ENCODE measurements at places on chromosomes 1 and 21.
A peak's percentile ranks its signal among the peaks of the same experiment; 100 is the strongest.

DNA sequence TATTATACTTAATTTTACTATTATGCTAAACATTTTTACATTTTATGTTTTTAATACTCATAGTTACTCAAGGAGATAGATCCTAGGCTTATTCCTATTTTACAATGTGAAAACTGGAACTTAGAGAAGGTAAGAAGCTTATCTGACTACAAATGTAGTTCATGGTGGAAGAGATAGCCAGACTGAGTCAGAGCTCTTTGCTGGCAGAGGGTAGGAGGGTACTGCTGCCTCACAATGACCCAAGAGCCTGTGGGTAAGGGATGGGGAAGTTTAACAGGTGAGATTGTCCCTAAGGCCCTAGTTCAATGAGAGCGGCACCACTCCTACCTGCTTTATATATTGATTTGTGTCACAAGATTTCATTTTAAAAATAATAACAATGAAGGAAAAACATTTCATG, 34.1 kb upstream of the NEK7 start:
- no peak for DNase-seq

DNA sequence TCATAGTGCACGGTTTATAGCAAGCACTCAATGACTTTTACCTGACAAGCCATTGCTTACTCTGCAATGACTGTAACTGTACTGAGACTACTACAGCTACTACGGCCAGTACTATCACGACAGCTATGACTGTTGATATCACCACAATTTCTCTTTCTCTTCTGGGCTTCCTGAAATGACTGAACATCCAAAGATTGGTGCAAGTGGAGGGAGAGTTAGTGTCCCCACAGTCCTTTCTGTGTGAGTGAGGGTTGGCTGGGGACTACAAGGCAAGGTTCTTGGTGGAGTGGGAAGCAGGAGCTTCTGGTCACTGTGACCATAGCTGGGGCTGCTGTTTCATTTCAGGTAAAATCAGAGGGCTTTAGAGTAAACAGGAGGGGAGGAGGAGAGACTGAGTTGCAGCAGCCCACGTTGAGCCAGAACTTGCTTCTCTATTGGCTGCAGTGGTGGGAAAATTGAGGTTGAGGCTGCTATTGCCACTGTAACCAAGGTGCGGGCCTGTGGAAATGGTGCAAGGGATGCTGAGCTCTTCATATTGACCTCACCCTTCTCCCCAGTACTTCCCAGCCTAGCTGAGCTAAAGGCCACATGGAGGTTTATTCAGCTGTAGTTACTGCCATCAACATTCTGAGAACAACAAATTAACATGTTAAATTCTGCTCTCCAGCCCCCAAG, 14.1 kb upstream of the IL10 start:
- no peak for DNase-seq

DNA sequence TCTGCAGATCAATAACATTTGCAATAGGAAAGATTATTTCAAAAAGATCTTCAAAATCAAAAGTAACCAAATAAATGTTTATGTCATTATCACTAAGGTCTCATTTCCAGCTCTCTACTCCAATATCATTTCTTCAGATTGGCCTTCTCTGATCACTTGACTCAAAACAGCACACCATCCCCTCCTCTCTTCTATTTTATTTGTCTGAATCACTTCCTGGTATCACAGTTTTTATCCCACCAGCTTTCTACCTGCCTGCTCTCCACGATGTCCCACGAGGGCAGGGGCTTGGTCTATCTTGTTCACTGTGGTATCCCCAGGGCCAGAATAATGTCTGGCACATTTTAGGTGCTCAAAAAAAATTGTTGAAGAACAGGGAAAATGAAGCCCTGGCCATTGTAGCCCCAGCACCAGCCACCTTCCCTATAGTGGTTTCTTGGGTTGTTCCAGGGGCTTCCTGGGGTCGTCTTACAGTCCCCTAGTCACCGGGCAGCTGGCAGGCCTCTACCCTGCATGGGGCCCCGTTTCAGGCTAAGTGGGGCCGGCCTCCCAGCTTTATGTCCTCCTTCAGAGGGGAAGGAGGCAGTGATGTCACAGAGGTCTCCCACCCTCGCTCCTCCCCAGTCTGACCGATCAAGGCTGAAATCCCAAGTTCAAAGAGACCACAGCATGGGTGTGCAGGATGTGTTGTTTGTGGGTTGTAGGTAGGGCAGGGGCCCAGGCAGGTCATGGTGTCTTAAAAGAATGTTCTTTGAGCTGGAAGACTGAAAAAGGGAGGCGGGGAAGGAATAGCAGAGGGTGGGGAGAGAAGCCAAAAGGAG, 3.5 kb upstream of the PADI1 start:
- no peak for DNase-seq

DNA sequence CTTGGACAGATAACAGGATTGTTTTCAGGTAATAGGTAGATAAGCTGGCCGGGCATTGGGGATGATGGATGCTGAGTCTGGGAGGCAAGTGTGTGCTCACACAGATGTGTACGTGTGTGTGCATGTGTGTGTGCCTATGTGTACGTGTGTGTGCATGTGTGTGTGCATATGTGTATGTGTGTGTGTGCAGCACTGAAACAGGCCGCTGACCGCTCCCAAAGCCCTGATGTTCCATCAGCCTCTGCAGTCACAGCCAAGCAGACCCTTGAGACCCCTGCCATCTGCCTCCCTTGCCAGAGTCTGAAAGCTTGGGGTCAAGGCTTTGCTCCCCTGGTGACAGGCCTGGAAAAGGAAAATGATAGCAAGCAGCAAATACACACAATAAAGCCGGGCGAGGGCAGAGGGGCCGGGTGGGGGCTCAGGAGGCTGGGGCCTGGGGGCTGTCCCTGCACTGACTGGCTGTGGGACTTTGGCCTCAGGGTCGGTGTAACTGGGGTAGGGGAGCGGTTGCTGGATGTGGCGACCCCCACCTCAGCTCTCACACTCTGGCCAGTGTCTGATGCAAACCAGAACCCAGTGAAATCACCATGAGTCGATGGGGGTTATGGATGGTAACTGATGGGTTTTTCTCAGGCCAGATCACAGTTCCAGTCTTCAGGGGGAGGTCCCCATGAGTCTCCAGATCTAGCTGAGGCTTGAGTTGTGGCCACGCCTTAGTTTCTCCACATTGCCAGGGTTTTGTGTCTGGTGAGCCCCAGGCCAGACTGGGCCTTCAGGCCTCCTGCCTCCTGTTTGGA, 9.2 kb upstream of the TNFRSF8 start:
- DNase-seq: no peak

DNA sequence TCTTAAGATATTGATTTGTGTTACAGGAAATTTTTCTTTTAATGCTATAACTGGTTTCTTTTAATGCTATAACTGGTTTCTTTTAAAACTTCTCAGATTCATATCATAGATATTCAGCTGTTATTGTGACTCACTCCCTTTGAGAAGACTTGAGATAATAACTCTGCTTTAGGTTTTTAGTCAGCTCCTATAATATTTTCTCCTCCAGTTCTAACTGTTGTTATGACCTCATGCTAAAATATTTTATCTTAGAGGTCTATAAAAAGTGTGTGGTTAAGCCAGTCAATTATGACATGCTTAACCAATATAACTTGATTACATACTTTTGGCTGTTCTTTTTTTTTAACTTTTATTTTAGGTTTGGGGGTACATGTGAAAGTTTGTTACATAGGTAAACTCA, 280.2 kb downstream of the PTGER3 start:
- DNase-seq: no peak

DNA sequence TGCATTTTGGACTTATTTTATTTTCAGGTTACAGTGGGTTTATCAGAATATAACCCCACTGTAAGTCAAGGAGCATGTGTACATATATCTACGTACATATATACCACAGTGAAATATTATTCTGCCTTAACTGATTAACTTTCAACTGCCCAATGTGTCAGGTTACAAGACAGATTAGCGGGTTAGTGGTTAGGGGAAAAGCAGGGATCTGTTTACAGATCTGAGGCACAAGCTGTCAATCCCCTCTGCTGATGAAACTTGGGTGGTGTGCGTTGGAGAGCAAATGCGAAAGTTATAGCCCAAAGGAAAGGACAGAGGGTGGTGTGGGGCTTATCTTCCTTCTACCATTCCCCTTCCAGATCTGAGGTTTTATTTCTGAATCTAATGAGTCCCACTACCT, 238.2 kb upstream of the KCNK2 start:
- no peak for DNase-seq

- DNase-seq: no peak
Measured at GRCh38 chr1:55214934-55215193, 300 bp downstream of the USP24 start.

DNA sequence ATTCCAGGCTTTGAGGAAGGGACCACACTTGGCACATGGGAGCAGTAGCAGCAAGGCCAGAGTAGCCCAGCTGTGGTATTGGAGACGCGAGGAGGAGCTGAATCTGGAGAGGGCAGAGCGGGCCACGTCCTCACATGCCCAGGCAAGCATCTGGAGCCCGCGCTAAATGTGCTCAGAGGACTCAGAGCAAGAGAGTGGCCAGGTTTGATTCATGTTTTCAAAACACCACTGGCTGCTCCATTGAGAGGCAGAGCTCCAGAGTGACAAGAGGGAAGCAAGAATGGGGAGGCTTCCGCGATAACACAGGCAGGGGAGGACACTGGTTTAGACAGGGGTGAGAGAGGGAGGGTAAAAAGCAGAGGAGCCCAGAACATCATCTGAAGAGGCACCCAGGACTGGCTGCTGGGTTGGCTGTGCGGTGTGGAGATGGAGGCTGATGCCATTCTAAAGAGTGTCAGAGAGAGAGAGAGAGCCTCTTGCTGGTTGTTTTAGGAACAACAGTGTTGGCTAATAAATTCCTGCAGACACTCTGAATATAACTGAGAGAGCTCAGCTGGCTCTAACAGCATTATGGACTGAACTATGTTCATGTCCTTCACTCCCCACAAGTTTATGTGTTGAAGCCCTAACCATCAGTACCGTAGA, 32.3 kb downstream of the RCAN1 start:
- DNase-seq: peak; percentile 65

DNA sequence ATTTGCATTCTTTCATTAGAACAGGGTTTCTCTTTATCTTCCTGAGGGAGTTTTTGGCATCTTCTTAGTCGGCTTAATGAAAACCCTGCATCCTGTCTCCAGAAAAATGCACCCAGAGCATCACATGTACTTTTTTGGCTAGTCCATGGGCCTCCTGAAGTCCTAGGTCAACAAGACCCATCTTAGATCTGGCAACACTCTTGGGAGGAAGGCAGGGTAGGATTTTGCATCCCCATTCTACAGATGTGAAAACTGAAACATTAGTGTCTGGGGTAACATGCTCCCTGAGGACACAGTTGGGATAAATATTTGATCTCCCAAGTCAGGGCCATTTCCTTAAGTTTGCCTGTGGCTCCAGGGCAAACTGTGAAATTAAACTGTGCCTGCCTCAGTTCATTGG, 40.0 kb upstream of the HMGB4 start:
- no peak for DNase-seq

DNA sequence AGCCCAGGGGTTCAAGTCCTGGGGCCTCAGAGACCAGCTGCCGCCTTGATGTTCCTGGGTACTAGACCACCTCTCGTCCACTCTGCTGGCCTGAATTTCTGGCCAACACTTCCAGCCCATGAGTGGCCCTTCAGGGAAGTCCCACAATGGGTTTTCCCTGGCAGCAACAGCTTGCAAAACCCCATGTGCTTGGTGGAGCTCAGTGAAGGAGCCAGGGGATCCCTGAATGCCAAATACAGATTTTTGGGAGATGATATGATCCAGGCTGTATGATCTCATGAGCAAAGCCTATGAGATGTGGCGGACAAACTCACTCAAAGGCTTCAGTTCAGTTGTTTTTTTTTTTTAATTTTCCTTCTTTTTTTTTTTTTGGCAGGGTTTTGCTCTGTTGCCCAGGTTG, 9.6 kb upstream of the RASSF5 start:
- DNase-seq: no peak

GRCh38 chr1:234716908-234717375, 107.0 kb upstream of the IRF2BP2 start:
- no peak for DNase-seq

GRCh38 chr1:201356701-201357100, 20.8 kb downstream of the TNNT2 start:
- DNase-seq: no peak

DNA sequence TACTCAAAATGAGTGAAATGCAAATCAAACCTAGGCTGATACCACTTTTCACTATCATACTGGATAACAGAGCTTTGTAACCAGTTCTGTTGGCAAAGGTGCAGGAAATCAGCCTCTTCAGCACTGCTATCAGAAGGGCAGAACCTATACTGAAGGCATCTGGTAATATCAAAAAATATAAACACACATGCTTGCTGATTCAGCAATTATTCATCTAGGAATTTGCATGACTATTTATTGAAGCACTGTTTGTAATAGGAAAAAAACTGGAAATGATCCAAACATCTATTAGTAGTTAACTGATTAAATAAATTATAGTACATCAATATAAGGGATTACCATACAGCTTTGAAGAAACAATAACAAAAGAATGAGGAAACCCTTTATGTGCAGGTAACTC, 21.4 kb downstream of the ARHGAP29 start:
- no peak for DNase-seq

DNA sequence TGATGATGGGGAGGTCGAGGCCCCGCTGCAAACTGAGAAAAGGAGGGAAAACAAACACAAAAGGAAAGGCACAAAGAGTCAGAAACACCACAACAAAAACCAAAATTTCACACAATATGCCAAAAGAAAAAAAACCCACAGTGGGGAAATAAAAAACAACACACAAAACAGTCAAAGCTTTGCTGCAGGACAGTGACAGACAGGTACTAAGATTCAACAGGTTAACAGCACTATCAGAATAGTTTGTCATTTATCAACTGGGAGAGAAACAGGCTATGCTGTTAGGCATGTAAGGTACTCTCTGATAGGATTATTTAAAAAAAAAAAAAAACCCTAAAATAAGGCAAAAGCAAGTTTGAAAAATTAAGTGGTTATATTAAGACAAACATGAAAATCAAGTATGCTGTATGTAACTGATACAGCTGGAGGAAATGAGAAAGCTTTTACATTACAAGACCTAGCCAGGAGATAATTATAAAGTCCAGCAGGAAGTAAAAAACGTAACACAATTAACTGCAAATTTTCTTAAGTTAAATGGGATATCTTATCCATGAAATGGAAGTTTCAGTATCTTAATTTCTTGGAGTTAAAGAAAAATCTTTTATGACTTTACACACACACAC, 179.0 kb downstream of the EIF4G3 start:
- DNase-seq: no peak

DNA sequence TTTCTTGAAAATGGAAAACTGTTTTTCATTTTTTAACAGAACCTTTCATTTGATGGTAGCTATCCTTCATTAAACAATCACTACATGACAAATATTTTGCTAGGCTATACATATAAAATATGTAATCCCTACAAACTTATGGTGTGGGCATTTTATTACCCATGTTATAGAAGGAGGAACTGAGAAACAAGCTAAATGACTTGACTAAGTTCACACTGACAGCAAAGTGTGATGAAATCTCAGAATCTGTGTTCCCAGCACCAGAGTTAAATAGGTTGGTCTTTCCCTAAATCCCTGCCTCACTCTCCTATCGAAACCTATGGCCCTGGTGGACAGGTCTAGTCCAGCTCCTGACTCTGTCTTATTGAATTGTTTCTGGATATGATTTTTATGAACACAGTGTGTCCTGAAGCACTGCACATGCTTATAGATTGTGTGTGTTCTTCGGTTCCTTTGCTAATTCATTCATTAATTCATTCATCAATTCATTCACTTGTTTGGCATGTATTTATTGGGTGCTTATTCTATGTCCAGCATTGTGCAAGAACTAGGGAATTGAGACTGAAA, 301.0 kb downstream of the GRIK1 start:
- DNase-seq: no peak

Data from left ventricle myocardium superior (tissue), 1 donor.